AG08395 (cell line): ENCODE measurements at places on chromosomes 12 and 14.

- no peak for DNase-seq
Measured at GRCh38 chr14:36067428-36068187, 108.9 kb downstream of the PTCSC3 start.

GRCh38 chr12:128549601-128550218 is 274.0 kb downstream of the SLC15A4 start:
- DNase-seq = no peak

GRCh38 chr12:72346363-72346944 is 74.3 kb downstream of the TRHDE start:
- DNase-seq = peak; percentile 55

GRCh38 chr14:76551116-76551515 is 175.2 kb downstream of the ESRRB start:
- DNase-seq = no peak

DNA sequence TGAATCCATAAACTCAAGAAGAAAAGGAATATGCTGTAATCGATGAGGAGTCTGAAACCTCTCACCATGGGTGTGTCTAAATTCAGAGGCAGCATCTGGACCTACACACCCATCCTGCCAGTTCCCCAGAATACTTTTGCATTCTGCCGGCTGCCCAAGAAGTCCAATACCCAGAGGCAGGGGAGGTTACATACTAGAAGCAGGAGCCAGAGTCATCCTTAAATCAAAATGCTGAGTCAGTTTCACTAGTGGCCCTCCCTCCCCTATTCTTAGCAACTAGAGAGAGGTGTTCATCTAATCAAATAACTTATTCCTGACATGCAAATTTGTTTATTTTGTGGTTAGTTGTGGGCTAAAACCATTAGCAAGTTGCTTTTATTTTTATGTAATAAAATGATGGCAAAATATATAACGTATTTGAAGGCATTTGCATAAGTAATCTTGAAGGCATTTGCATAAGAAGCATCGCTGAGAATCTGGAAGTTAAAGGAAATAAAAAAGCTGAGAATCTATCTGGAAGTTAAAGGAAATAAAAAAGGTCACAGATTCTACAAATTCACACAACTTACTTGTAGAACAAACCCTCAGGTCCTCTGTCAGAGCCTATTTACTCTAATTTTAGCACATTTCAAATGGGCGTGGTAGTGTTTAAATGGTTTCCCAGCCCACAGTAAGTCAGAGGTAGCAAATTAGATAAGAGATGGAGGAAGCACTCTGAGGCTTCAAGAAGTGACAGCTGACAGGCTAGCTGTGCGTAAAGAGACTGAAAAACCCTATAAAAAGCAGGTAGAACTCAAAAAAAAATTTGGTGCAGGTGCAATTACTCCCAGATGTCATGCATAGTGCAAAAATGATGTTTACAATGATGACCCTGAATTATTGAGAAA is 7.8 kb downstream of the BHLHE41 start:
- no peak for DNase-seq

DNA sequence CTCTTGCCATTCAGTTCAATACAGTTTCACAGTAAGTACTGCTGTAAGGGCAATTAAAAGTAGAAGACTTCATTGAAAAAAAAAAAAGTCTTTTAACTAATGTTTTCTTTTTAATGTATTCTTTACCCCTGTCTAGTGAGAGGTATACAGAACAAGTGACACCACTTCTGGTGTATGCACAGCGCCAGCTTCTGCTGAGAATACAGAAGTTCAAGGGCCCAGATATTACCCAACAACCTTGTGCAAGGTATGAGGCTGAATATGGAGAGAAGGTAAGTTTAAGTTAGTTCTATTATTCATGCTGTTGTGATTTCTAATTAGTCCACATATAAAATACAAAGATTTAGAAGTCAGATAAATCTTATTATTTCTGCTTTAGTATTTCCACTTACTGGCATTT is 168.7 kb downstream of the CFAP54 start:
- DNase-seq = no peak

DNA sequence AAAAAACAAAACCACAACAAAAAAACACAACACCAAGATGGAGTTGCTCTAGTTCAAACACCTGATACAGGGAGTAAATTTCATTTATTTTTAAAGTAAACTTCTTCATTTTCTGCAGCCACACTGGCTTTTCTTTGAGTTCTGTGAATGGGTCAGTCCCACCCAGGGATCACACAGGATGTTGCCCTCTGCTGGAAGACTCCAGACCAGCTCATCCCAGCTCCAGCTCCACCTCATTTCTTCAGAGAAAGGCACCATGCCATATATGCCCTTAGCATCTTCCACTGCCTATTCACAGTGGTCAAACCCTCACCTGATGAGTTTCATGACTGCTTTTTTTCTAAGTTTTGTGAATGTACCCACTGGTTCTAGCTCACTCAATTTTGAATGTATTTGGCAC is 8.0 kb downstream of the GLIPR1 start:
- peak; percentile 68 for DNase-seq
